ENCODE measurements at places on chromosomes 7 and 10.

DNA sequence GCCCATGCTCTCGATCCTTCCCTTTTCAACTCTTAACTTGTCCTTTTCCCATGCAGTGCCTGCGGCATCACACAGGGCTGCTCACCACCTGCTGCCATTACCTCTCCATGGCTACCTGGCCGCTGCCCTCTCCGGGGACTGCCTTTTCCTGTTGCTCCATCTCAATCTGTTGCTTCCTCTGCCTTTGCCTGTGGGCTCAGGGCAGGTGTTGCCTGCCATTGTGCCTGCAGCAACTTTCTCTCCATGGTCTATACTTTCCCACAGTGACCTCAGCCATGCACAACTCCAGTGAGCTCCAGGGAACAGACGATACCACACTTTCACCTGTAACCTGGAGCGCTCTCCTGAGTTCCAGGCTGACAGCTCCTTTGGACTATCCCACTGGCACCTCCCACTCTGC lies 3.2 kb downstream of the DNAJB12 start:
- DNase-seq: no peak

GRCh38 chr10:71757399-71757922 lies 15.9 kb downstream of the VSIR start:
- no peak for DNase-seq

DNA sequence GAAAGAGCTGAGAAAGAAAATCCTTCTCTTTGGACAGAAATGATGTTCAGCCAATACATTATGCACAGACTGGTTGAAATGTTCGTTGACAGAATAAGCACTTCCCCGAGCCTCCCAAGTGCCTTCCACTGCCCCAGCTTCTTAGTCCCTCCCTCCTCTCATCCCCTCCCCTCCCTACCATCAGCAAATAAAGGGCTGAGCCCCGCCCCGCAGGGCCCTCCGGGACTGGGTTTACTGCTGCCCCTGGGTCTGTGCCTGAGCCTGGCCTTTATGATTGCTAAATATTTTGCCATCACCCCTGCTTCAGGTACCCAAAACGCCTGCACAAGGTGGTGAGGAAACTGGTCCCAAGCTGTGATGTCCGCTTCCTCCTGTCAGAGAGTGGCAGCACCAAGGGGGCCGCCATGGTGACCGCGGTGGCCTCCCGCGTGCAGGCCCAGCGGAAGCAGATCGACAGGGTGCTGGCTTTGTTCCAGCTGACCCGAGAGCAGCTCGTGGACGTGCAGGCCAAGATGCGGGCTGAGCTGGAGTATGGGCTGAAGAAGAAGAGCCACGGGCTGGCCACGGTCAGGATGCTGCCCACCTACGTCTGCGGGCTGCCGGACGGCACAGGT lies 28.1 kb downstream of the HKDC1 start:
- no peak for DNase-seq

- DNase-seq: no peak
Measured at GRCh38 chr10:104119996-104120395, 2.0 kb upstream of the SFR1 start.

DNA sequence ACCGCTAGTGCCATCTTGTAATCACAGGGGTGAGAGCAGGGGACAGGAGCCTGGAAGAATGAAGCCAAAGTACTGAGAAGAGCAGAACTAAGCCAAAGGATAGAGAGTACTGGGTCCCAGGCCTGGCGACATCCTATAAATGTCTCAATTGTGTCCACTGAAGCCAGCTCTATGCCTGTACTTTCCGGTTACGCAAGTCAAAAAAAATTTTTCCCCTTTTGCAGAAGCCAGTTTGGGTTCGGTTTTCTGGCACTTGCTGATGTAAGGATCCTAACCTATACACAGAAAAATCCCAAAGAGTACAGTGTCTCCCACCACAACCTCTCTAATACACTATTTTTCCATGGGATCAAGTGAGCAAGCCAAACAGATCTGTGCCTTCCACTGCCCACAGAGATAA lies 61.1 kb downstream of the PLXNA4 start:
- no peak for DNase-seq

DNA sequence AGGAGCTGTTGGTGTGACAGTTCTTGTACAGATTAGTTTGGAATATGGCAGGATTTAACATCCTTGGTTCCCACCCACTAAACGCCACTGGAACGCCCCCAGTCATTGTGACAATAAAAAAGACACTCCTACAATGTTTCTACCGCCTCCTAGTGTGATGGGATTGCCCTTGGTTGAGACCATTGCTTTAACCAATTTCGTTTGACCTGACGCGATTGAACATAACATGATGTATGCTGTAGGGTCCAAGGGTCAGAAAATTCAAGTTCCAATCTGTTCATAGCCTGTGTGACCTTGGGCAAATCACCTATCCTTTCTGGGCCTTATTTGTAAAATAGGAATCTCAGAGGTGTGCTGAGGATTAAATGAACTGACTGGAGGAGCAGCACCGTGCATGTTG lies 12.5 kb downstream of the MXI1 start:
- no peak for DNase-seq

DNA sequence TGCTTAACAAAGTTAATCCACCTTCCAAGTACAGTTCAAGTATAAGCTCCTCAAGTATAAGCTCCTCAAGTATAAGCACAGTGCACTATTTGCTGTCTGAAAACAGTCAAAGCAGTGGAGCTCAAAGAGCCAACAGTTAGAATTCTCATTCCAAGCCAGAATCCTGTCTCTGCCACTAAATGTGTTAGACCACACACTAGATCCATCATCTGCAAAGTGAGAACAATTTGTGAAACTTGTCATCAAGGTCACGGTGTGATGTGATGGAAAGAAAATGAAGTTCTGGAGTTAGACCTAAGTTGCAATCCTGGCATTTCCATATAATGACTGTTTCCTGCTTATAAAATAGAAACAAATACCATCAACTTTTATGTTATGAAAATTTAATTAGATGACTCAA lies 602.5 kb downstream of the TNS3 start:
- peak; percentile 30 for DNase-seq

DNA sequence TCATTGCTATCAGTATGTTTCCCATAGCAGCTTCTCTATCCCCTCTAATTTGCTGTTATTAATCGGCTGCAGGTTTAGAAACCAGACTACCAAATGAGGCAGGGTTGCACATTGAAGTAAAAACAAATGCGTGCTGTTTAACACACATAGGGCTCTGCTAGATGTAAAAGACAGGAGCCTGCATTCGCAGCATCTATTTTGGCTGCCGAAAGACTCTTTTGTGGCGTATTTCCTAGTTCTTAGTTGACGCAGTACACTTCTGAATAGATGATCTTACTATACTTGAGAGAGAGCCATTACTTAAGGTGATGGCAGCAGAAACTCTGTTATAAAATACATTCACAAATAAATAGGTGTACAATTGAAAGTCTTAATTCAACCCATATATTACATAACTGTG lies 21.4 kb downstream of the SGCE start:
- DNase-seq: no peak

- no peak for DNase-seq
Measured at GRCh38 chr10:122503886-122504609, 42.7 kb downstream of the HTRA1 start.

DNA sequence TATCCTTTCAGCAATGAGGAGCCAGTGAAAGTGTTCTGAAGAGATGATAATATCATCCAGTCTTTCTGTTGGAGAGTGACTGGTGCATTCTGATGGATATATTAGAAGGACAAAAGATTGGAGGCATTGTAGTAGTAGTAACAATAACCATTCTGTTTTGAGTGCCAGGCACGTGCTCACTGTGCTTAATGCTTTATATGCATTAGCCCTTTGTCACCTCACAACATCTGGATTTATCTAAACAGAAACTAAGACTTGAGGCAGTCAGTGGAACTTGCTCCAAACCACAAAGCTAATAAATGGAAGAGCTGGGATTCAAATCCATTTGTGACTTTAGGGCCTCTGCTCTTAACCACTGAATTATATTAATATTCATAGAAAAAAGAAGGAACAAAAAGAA lies 84.5 kb upstream of the OIT3 start:
- no peak for DNase-seq

GRCh38 chr10:127982601-127983000 lies 75.7 kb downstream of the PTPRE start:
- DNase-seq: no peak

- DNase-seq: no peak
Measured at GRCh38 chr10:131997366-131998049, 15.8 kb upstream of the BNIP3 start.

DNA sequence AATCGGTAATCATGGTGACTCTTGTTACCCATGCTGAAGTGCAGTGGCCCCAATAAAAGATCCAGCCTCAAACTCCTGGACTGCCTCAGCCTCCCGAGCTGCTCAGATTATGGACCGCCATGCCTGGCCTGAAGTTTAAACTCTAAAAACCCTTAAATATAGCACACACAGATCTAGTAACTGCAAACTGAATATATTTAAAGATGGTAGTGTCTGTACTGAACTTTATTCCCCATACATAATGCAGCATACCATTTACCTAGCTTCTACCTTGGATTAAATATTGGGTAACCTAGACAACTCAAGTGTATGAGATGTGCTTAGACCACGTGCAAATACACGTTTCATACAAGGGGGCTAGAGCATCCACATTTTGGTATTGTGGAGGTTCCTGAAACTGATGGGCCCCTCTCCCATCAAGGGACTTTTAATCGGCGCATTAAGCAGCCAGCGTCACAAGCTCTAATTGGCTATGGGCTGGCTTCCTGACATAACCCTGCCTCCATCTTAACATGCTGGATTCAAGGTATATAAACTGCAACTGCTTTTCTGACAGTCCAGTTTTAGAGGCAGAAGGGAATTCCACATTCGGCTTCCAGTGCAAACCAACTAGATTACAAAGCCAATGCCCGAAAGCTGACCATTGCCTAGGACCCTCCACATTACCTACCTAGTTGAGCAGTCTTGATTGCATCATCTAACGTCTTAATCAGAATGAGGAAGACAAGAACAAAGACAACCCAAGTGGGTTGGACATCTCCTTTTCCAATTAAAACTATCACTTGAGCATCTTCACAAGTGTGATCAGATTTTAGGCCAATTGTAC lies 13.0 kb downstream of the HNRNPA2B1 start:
- no peak for DNase-seq

- DNase-seq: no peak
Measured at GRCh38 chr10:17502814-17503213, 48.4 kb upstream of the ST8SIA6 start.

DNA sequence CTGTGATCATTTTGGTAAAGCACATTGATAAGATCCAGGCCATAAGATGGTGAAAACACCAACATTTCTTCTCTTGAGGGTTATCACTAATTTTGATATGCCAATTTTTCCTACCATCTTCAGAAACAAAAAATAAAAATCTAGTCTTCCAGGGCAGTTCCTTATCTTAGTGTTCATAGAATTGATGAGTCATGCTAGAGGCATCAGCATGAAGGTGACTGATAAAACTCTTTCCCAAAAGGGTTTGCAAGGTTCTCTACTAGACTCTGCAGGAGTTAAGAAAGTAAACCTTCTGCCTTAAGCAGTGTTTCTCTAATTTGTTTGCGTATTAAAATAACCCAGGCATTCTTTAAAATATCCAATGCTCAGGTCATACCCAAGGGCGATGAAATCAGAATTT lies 483.1 kb upstream of the CNTNAP2 start:
- DNase-seq: no peak

DNA sequence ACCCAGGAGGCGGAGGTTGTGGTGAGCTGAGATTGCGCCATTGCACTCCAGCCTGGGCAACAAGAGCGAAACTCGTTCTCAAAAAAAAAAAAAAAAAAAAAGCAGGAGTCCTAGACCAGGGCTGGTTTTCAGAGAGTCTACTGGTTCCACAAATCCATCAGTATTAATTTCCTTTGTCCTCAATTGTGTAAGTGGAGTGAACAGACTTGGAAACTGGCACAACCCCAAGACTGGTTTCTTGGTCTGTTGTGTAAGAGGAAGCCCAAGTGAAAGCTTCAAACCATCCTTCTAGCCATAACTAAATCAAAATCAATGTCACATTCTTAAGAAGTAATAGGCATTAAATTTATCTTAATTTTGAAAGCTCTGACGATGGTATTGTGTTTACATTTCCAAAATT lies 213.6 kb downstream of the DGKI start:
- DNase-seq: no peak

DNA sequence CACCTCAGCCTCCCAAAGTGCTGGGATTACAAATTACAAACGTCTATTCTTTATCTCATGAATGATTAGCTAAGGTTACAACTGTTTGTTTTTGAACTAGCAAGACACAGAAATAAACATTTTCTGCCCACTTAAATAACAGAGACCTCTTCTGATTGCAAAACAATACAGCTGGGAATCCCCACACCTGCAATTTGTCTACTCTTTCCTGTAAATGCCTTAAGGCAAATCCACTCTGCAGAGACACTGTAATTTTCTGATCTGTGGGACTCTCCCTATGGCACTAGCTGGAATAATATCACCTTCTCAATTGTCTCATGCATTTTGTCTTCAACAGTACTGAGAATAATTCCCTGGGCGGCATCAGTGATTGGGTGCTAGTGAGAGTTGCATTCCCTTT lies 149.3 kb upstream of the FAM3C start:
- no peak for DNase-seq

- no peak for DNase-seq
Measured at GRCh38 chr10:71708301-71708703, 11.3 kb downstream of the C10orf105 start.

DNA sequence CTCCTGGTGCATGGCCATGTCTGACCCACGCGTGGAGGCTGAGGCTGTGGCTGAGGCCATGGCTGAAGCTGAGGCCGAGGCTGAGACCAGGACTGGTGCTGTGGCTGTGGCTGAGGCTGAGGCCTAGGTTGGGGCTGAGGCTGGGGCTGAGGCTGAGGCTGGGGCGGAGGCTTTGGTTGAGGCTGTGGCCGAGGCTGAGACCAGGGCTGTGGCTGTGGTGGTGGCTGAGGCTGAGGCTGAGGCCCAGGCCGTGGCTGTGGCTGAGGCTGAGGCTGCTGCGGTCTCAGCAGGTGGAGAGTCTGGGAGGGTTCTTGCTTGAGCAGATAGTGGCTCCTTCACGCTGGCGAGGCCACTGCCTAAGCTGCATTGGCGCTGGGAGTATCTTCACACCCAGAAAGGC lies 76.4 kb downstream of the WDR37 start:
- DNase-seq: no peak

DNA sequence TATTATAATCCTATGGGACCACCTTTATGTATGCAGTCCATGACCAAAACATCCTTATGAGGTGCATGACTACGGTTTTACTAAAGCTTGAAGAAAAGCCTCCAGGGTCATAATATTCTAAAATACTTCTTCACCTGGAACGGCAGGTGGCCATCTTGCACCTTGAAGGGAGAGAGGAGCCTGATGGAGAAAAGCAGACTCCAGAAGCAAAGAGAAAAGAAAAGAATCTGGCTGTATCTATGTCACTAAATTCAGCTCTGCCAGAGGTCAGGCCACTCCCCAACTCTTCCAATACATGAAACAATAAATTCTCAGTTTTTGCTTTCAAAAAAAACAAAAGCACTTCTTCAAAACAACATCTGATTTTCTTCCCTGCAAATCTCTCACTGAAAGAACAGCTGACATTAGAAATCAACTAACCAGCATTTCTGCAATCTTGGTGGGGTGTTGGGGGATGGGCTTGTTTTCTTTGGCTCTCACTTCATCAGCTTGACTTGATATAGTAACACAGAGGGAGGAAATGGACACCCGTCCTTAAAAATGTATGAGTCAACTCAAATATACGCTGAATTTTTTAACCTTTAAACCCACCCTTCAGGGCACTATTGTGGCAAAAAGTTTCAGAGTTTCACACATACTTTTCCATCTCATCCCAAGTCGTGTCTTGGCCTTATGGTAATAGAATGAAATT lies 21.7 kb downstream of the HIBADH start:
- peak; percentile 65 for DNase-seq

Data from astrocyte (in vitro differentiated cells and primary cell).